Posterior cingulate gyrus (tissue), 11 donors: ENCODE measurements at places on chromosomes 12 and 14.

- no peak for DNase-seq
Measured at GRCh38 chr14:56709201-56709600, 101.1 kb downstream of the OTX2 start.

DNA sequence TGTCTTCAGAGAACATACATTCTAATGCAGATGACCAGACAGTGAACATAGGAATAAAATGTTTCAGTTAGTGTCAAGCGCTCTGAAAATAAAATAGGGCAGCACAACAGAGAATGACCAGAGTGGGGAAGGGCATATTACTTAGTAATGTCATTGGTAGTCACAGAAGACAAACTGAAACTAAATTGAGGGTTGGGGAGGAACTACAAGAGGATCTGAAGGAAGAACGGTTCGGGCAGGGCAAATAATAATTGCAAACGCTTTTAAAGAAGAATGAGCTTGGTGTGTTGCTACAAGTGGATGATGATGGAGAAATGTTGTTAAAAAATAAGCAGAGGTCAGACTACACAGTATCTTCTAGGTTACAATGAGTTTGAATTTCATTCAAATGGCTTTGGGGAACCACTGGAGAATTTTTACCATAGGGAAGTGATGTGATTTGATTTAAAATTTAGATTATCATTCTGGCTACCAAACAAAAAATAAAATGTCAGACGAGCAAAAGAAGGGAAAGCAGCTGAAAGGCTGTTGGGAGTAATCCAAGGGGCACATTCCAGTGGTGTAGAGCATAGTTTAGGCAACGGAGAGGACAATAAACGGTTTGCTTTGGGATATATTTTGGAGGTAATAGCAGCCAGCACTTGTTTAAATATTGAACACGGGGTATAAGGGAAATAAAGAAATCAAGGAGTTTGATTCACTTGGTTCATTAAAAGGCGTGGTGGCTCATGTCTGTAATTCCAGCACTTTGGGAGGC is 56.3 kb upstream of the SLC6A13 start:
- DNase-seq = no peak

DNA sequence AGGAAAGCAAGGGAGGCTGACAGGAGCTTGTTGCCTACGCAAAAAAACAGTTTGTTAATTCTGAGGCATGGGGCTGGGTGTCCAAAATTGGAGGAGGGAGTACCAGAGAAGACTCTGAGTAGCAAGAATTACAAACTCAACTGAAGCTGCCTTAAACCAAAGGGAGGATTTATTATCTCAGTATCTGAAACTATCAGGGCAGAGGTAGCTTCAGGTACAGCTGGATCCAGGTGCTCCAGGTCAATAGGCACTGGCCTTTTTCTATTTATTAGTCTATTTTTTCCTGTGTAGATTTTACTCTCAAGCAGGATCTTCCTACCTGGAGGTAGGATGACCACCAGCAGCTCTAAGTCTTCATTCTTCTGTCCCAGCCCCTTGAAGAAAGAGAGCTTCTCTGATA is 135.3 kb upstream of the NCOR2 start:
- DNase-seq = no peak

GRCh38 chr14:95480109-95480886 is 36.2 kb downstream of the SYNE3 start:
- DNase-seq = no peak

- no peak for DNase-seq
Measured at GRCh38 chr12:57553343-57554202, 3.7 kb downstream of the KIF5A start.

- DNase-seq = peak; percentile 19
Measured at GRCh38 chr12:76158518-76159321, 74.2 kb upstream of the NAP1L1 start.

DNA sequence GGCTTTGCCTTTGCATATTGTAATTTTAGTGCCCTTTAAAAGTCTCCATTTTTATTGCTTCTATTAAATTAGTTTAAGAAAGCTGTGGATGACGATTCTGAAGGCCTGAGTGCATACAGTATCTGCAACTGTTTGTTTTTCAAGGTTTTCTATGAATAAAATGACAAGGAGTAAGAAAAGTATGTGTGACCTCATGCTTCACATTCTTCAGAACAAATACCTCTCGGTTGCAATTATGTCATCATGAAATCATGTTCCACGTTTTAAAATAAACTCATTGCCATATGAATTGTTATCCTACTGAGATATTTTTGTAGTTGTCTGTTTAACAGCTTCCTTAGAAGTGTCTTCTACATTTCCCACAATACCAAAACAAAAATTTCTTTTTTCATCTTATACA is 374.6 kb downstream of the MDGA2 start:
- DNase-seq = no peak

- no peak for DNase-seq
Measured at GRCh38 chr14:66482873-66483272, 3.3 kb upstream of the CCDC196 start.

GRCh38 chr14:23577004-23577681 is 1.4 kb downstream of the JPH4 start:
- DNase-seq = no peak

GRCh38 chr12:59010941-59011340 is 90.6 kb upstream of the LRIG3 start:
- no peak for DNase-seq

- no peak for DNase-seq
Measured at GRCh38 chr12:17371491-17372215, 718.3 kb downstream of the RERGL start.

- DNase-seq = no peak
Measured at GRCh38 chr12:64065881-64066451, 156.1 kb downstream of the KICS2 start.

DNA sequence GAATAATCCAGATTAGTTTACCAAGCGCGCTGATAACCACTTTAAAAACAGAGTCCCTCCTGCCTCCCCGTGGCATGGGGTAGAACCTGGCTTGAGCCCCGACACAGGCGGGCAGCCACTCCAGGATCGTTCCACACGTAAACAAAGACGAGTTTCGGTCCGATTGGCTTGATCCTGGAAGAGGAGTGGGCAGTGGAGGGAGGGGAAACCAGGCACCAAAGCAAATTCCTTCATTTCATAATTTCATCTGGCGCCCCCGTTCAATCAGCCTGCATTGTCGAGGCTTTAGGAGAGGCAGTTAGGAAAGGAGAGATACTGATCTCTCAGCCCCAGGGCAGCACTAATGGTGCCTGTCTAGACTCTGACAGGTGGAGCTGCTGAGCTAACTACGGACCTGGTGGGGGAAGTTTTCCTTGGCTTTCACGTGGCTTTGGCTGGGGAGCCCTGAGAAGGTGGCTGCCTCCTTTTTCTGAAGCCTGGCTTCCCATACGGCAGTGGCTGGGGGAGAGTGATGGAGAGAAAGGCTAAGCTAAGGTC is 751 bp upstream of the GPRC5A start:
- peak; percentile 57 for DNase-seq

DNA sequence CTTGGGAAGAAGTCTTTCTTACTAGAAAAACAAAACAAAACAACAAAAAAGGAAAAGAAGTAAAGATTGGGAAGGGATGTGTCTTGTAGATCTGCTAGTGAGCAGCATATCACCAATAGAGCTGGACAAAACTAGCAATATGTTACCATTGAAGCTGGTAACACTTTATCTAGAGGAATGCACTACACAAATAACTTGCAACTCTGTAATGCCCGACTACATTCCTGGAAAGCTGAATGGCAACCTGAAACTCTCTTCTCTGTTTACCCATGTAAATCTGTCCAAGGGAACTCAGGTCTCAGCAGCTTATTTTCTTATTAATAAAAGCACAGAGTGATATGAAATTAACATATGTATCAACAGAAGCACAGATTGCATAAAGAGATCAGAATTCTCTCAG is 624.4 kb downstream of the KCNH5 start:
- no peak for DNase-seq

GRCh38 chr12:92186038-92186470 is 40.4 kb upstream of the BTG1 start:
- DNase-seq = no peak

DNA sequence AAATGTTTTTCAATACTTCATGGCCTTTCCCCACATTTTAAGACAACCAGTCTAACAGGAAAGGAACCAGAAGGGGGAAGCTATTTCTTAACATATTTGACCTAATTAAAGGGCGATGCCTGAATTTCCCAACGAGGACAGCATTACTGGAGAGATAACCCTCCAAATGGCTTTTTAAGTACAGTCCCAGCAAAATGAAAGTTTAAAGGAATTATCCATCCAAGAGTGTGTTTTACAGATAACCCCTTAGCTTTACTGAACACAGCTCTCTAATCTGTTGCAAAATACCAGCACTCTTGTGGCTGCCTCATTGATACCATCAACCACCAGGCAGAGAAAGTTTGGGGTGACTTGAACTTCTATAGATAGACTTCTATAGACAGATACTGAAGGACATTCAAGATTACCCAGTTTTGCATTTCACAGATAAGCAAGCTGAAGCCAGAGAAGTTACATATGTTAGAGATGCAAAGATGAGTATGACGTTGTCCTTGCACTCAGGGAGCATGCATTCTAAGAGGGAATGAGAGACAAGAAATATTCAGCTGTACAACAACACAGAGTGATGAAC is 41.3 kb upstream of the DUSP6 start:
- no peak for DNase-seq

DNA sequence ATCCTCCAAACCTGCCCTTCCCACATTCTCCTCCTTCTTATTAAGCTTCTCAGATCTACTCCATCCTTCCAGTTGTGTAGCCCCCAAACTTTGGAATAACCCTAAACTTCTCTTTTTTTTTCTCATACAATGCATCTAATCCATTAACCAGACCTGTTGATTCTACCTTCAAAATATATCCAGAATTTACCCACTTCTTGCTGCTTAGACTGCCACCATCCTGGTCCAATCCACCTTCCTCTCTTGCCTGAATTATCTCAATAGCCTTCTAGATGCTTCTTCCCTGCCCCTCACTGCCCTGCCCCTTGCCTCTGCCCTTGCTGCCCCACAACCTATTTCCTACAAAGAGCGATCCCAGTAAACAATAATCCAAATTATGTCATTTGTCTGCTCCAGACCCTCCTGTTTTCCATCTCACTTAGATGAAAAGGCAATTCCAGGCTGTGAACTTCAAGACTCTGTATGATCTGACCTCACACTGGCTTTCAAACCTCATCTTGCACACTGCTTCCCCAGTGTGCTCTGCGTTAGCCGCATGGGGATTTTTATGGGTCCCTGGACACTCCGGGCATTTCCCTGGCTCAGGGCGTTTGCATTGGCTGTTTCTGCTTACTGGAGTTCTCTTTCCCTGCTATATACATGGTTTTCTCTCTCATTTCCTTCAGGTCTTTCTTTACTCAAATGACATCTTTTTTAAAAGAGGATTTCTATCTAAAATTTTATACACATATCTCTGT is 42.6 kb upstream of the HIF1A start:
- DNase-seq = no peak

GRCh38 chr12:14723763-14724162 is 27.4 kb upstream of the GUCY2C start:
- no peak for DNase-seq

DNA sequence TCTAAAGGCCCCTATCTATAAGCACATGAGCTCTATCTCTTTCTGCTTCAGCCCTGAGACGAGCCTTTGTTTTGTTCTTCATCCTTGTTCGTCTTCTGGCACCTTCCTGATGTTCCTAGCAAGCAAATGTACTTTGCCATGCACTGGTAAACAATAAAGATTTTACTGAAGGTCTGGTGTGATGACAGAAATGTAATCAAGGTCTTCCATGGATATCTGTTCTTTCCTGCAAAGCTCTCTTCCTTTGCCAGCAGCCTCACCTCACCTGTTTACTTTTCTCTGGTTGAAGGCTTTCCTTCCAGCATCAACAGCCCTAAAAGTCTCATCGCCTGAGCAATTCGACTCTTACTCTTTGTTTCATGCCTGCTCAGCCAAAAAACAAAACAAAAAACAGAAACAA is 330.3 kb downstream of the PCNX1 start:
- DNase-seq = no peak

- peak; percentile 85 for DNase-seq
Measured at GRCh38 chr12:70876952-70877351, 43.6 kb downstream of the PTPRR start.

DNA sequence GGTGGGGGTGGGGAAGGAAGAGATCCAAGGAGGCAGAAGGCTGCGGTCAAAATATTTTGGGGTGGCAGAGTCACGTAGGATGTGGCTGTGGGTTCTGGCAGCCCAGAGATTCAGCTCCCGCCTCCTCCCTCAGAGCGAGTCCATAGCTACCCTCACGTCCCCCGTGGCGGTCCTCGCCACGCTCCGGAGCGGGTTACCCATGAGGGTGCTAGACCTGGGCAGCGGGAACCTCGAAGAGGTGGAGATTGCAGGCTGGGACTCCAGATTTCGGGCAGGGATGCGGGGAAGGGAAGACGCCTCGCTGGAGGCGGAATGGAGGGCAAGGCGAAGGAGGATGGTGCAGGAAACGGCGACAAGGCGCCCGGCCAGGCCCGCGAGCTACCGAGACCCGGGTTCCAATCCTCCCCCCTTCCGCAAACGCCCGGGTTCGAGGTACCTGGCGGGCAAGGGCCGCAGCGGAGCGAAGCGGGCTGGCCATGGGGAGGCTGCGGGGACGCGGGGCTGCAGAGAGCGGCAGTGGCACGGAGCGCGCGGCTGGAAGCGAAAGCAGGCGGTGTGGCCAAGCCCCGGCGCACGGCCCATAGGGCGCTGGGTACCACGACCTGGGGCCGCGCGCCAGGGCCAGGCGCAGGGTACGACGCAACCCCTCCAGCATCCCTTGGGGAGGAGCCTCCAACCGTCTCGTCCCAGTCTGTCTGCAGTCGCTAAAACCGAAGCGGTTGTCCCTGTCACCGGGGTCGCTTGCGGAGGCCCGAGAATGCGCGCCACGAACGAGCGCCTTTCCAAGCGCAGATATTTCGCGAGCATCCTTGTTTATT is 46.2 kb downstream of the BCAT1 start:
- DNase-seq = peak; percentile 86

GRCh38 chr14:20632831-20633691 is 8.4 kb downstream of the OR6S1 start:
- DNase-seq = no peak

GRCh38 chr12:56116267-56117081 is at the start of gene RPL41:
Gene RPL41, plus strand, starts transcription at chr12:56116633.
- DNase-seq = peak; percentile 95

GRCh38 chr12:64826234-64826633 is 1.8 kb downstream of the TBC1D30 start:
- DNase-seq = no peak

- DNase-seq = no peak
Measured at GRCh38 chr14:56040121-56040520, 78.1 kb upstream of the PELI2 start.
